ENCODE measurements at places on chromosomes 11 and 22.

GRCh38 chr22:24486501-24486921 is 8.6 kb upstream of the UPB1 start:
- no peak for DNase-seq

DNA sequence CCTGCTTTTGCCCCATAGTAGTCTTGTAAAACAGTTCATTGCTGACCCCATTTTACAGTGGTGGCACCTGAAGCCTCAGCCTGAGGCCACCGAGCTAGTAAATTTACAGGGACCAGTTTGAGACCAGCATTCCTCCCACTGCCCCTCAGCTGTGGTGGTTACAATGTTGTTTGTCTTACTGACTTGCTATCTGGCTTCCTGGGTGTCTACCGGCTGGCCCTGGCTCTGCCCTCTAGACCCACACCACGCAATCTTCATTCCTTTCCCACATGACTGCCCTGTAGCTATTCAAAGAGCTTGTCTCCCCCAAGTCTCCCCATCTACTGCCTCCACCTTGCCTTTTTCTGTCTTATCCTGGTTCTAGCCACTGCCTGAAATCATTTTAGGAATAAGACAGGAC is 20.8 kb downstream of the PIK3IP1 start:
- DNase-seq: no peak

DNA sequence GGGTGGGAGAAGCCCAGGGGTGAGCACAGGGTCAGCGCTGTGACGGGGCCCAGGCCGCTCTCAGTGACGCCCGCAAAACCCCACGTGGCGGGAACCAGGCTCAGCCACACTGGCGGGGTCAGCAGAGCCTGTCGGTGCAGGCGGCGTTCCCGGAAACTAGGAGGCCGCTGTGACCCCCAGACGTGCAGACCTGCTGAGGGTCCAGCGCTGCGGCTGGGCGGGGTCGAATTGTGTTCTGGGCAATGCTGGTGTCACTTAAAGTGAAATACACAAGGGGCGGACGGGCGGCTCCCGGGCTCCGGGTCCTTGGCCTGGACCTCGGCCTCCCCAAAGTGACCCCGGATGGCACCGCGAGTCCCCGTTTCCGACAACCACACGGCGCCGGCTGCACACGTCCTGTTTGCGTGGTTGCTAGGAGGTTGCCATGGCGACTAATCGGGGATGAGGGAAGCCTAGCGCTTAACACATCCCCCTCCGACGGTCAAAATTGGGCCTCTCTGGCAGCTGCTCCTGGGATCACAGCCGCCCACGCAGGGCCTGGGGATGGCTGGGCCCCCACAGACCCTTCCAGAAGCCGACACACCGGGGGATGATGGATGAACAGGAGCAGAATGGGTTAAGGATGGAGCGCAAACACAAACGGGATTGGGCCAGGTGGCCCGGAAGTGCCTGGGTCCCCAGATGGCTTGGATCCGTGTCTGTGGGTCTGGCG is 81.7 kb upstream of the PRR5 start:
- DNase-seq: peak; percentile 59

- no peak for DNase-seq
Observed at GRCh38 chr11:70251659-70252321, 18.7 kb upstream of the PPFIA1 start.

DNA sequence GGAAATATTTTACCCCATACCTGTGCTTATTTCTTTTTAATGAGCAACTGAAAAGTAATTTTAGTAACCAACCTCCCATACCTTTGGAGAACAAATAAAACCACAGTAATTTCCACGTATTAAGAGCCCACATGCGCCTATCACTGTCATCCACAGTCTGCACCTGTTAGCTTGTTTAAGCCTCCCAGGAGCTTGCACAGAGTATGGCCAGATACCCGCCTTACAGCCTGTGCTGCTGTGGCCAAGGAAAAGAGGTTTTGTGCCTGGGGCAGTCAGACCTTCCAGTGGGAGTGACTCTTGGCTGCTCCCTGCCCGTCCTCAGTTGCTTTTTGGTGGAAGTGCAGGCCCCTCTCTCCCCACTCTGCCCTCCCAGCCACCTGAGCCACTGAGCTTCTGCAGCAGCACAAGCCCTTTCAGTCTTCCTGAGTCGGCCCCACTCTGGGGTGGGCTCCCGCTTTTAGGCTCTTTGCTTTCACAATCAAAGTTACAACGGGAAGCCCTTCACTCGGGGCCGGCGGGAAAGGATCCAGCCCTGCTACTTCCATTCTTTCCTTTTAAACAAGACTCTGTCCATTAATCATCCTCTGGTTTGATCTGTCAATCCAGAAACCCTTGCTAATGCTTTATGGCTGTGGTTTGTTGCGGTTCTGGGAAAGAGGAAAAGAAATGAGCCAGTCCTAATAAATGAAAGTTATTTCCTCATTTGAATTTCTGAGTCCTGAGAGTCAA is 308.8 kb downstream of the TBC1D22A start:
- no peak for DNase-seq

- no peak for DNase-seq
Observed at GRCh38 chr11:5303626-5304025, 1.9 kb upstream of the OR51B4 start.

DNA sequence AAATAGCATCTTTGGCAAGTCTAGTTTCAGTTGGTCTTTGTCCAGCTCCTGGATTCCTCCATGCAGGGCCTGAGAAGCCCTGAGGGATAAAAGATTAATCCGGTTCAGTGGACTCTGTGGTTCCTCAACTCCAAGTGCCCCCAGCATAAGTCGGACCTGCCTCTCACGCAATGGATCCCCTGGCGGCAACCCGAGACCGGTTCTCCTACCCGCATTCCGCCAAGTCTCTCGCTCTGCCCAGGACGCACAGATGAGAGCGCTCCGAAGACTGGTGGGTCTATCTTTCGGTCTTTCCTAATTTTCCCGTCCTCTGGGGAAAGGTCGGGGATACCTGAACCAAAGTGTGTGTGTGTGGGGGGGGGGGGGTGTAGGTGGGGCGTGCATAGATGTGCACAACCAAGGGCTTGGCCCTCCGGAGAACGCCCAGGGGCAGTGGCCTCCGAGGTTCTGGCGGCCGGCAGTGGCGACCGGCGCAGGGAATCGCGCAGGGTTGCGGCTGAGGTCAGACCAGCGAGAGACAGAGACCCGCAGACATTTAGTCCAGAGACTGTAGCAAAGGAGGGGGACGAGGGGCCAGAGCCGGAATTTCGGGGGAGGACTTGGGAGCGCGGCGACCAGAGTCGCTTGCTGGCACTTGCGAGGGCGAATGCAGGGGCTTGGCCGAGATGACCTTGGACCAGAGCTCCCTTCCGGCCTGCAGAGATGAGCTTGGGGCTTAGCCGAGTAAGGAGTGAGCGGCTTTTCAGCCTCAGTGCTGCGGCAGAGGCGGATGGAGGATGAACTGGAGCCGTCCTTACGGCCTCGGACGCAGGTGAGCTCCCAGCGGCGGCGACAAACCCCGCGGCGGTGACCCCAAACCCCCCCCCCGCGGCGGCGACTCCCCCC is 712 bp upstream of the SLC2A11 start:
- no peak for DNase-seq

- DNase-seq: no peak
Observed at GRCh38 chr11:1224491-1225385, 1.9 kb downstream of the MUC5B start.

- DNase-seq: no peak
Observed at GRCh38 chr22:41963453-41964111, 5.7 kb upstream of the SEPTIN3 start.

DNA sequence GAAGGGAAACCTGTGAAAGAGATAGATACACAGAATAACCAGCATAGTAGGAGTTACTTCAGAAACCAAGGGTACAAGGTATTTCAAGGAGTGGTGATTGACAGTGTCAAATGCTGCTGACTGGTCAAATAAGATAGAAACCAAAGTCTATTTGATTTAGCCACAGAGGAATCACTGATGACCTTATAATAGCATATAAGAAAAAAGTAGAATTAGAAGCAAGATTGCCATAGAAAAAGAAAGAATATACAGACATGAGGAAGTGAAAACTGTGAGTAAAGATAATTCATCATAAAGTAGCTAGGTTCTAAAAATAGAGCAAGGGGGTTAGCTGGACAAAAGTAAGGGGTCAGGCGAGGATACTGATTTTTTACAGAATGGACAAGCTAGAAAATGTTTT is 14.2 kb downstream of the ZBTB44 start:
- DNase-seq: no peak

- DNase-seq: no peak
Observed at GRCh38 chr11:2772544-2773031, 72.8 kb upstream of the KCNQ1OT1 start.

GRCh38 chr11:61113201-61113600 is 10.9 kb downstream of the CD5 start:
- DNase-seq: no peak

DNA sequence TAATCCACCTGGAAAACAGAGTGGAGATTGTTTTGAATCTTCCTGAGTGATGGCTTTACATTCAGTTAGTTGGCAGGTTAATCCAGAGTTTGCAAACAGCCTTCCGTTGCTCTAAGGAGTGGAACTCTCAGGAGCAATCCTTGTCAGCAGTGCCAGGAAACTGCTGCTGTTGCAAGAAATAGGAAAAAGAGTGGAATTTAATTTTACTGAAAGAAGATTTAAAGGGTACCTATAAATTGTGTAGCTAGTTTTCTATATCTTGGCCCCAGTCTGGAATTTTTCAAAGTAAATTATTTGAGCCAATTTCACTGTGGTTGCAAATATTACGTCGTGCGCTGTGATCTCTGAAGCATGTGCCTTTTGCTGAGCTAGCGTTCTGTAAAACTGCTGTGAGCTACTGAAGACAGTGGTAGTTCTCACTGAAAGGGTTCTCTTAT is 55.5 kb upstream of the SLC5A12 start:
- no peak for DNase-seq

GRCh38 chr11:62613291-62613778 is 278 bp downstream of the ROM1 start:
- no peak for DNase-seq

DNA sequence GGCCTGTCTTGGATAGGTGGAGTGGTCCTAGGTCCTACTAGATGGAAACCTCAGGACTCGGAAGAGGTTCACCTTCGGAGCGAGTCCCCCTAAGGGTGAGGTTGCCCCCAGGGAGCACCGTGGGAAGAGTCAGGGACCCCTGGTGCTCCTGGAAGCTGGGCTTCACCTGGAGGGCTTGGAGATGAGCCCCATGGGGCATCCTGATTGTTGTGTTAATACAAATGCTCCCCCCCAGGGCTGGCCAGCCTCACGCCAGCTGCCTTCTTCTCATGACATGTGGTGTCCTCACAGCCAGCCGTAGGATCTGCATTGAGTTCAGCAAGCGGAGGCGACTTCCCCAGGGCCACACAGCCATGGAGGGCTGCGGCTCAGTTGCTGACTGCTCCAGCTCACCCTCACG is 1487.5 kb downstream of the BRD1 start:
- no peak for DNase-seq
